NCI-H2081 (cell line): ENCODE measurements at places on chromosomes 6 and 20.

- no peak for DNase-seq
Observed at GRCh38 chr6:37273690-37274089, 15.7 kb upstream of the TMEM217 start.

DNA sequence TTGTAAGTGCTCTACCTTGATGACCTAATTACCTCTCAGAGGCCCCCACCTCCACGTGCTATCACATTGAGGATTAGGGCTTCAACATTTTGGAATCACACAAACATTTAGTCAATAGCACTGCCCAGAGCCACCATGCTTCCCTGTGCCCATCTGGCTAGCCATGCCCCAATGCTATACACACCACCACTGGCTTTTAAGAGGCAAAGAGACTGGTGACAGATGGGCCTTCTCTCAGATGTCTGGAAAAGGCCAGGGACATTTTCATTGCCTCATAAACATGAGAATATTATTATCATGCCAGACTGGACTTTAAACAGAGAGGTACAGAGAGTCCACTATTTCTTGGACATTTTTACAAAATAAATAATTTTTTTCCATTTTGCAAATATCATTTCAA lies 29.8 kb downstream of the TRMT6 start:
- DNase-seq = no peak

DNA sequence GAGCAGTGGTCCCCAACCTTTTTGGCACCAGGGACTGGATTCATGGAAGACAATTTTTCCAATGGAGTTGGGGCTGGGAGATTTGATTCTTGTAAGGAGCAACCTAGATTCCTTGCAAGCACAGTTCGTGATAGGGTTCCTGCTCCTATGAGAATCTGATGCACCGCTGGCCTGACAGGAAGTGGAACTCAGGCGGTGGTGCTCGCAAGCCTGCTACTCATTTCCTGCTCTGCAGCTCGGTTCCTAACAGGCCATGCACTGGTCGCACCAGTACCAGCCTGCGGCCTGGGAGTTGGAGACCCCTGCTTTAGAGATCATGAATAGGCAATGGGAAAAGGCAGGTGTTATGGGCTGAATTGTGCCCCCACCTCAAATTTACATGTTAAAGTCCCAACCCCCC lies 131.2 kb downstream of the PFDN4 start:
- no peak for DNase-seq

- no peak for DNase-seq
Observed at GRCh38 chr20:16283307-16283706, 289.9 kb downstream of the KIF16B start.

- DNase-seq = peak; percentile 92
Observed at GRCh38 chr20:22389836-22390542, 194.4 kb downstream of the FOXA2 start.

DNA sequence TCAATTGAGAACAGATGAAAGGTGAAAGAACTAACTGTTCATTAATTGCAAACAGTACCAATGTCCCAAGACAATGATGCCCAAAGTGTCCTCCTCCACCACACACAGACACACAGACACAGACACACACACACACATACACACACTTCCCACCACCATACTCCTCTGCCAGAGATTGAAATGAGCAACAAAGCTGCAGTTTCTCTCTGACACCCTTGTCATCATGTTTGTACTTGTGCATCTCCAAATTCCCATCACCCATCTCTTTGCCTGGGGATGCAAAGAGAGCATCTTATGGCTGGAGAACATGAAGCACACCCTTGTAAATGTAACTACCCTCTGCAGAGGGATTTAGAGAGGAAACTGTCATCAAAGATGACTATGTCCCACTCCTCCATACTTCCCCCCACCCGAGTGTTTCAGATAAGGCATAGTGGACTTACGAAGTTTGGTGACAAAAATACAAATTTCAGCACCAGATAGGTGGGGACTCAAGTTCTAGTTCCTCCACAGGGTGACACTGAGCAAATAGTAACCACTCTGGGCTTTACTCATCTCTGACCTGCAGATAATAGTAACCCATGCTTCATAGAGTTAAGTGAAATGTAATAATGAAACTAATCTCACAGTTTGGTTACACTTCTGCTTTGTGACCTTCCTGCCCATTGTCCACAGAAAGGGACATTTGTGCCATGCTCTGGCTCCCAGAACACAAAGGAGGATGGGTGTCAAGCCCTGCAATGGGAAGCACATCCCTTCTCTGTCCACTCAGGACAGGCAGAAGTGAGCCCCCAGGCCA lies 8.7 kb downstream of the MAFB start:
- DNase-seq = no peak

DNA sequence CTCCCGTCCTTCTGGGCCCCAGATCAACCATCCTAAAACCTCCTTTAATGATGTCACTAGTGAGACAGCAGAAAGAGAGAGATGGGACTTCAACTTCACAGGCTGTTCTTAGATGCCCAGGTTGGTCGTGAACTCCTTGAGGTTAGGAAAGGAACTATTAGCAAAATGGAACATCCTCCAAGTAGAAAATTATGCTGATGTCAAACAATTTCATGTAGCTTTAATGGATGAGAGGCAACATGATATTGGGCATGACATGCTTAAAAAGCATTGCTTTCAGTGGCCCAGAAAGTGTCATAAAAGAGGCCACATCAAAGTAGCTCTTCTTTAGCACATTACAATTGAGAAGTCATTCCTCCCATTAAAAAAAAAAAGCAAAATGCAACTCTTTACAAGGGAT lies 248.1 kb downstream of the PTPRT start:
- no peak for DNase-seq

GRCh38 chr6:115582386-115582785 lies 478.3 kb downstream of the FRK start:
- no peak for DNase-seq

DNA sequence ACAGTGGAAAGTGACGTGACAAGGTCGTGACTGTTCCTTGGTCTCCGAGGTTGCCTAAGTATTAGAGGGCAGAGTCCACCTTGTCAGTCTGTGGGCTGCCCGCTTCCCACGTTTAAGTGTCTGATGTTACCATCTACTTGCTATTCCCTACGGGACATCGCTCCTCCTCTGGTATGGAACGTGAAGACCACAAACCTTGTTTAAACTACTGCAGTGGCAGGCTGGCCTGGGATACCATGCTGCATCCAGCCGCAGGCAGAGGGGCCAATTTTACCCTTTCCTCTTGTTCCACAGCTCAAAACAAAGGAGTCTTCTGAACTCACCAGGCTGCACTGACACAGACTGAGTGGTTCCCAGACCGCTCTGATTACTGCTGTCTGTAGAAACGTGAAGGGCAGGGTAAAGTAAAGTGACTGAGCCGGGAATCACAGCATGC lies 275.9 kb downstream of the FOXC1 start:
- no peak for DNase-seq

DNA sequence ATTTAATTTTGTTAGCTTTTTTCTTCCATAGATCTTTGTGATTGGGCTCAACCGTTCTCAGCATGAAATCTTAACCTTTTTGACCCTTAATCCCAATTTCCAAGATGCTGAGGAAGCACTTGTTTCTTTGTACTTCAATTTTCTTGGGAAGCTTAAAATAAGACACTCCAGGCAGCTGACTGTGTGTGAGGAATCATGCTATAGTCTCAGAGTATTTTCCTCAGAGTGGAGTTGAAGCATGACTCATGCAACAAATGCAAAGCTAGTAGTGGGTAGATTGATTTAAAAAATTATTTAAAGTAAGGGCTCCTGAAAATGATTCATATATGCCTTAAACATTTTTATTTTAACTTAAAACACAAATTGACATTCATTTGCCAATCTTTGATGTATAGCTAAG lies 168.7 kb downstream of the BTBD3 start:
- DNase-seq = no peak

GRCh38 chr6:20800229-20800628 lies 266.0 kb downstream of the CDKAL1 start:
- no peak for DNase-seq

GRCh38 chr6:29702519-29703103 lies 20.6 kb upstream of the HLA-F start:
- DNase-seq = peak; percentile 28

DNA sequence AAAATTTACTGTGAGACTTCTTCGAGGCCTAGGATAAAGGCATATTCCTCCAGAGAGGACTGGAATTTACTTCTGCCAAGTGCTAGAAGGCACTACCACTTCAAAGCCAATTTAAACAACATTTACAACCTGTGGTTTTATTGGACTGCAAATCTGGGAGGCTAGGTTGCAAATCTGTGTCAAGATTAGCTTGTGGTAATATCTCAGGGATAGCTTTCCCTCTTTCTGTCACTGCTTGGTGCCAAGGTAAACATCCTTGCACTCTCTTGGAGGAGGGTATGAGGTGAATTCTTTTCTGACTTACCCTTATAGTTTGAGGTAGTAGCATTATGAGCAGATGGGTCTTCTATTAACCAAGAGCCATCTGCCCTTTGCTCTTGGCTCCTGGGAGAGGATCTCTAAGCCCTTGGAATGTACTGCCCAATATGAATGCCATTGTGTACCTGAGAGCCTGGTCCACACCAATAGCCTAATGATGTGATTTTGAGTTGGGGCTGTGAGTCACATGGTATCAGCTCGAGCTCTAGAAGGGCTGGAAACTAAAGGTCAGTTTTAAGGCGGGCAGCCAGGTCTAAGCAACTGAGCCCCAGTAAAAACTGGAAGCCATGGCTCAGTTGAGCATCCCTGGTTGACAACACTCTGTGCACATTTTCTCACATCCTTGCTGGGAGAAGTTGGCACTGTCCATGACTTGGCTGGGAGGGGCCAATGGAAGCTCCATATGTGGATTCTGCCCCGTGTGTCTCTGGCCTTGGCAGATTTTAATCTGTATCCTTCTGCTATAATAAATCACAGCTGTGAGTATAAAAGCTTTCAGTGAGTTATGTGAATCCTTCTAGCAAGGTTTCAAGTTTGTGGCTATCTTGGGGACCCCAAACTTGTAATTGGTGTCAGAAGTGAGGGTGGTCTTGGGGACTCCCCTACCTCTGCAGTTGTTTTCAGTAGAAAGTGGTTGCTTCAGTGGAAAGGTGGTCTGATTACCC lies 188.1 kb downstream of the UBE3D start:
- no peak for DNase-seq

DNA sequence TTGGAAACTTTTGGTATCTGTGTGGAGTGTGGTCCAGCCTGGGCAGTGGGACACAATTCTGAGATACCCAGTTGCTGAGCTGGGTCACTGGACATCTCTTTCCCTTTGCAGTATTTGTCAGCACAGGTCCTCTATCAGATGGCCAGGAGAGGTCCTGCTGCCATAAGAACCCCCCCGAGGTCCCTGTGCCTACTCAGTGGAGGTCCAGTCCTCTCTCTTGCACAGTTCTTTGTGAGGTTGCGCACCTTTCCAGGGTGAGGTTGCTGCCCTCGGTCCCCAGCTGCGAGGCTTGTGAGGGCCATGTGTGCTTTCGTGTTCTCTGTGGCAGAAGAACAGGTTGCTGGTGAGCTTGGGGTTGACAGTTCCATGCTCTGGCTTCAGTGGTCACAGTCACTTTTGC lies 320.6 kb downstream of the QKI start:
- no peak for DNase-seq

DNA sequence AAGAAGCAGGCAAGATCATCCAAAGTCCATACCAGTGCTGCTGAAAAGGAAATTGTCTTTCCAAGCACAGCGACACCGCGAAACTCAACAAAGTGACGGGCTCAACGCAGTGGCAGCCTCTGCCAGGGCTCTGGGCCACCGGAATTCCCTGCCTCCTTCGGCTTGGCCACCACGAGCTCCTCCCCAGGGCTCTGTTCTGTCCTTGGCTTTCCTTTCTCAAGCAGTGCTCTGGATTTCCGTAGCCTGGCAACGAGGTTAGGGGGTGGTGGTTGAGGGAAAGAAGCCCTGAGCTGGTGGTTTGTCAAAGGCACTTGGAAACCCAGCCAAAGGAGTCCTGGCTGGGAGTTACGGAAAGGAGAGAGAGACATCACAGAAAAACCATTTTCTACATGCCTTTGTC lies 31.2 kb downstream of the PRR18 start:
- no peak for DNase-seq

GRCh38 chr6:45584127-45584526 lies 206.4 kb upstream of the SUPT3H start:
- DNase-seq = no peak

DNA sequence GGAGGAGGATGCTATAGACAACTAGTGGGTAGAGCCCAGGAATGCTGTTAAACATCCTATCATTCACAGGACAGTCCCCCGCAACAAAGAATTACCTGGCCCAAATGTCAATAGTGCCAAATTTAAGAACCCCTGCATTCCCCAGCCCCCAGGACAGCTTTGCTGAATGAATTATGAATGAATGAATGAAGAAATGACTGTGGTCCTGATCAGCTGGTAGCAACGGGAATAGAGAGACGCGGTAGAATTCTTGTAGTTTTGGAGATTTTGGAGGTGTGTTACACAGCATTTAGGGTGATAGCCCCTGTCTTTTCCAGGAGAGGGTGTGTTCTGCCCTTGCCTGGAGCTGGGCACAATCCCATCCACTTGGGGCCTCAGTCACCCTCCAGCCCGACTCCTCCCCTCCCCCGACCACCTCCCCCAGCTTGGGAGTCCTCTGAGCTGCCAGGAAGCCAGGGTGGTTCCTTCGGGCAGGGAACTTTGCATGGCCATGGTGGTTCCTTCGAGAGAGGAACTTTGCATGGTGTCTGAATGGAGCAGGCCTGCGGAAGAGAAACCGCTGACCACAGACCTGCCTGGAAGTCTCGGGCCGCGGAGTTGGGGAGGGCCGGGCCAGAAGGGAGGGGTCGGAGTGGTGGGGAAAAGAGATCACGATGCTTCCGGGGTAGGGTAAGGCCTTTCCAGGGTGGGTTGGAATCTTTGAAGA lies 1.0 kb upstream of the HCK start:
- no peak for DNase-seq

DNA sequence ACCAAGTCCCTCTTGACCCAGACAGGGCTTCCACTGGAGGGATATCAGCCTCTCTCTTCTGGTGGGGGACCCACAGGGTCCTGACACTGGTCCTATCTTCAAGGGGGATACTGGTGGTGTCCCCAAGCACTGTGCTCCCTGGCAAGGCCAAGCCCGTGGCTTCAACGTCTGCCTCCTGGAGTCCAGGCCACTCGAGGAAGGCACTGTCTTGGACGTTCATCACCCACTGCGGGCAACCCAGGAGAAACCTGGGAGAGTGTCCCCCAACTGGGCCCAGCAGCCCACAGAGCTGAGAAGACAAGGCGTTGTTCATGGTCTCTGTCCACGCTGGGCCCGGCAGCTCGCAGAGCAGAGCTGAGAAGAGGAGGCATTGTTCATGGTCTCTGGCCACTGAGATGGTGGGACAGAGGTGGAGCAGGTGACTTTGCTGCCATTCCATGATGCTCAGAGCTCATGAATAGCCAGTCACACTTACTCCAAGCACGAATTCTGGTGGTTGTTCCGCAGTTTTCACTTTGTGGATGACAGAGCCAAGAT lies 37.5 kb upstream of the FRMD1 start:
- no peak for DNase-seq
